ENCODE measurements at places on chromosomes 11 and 22.

DNA sequence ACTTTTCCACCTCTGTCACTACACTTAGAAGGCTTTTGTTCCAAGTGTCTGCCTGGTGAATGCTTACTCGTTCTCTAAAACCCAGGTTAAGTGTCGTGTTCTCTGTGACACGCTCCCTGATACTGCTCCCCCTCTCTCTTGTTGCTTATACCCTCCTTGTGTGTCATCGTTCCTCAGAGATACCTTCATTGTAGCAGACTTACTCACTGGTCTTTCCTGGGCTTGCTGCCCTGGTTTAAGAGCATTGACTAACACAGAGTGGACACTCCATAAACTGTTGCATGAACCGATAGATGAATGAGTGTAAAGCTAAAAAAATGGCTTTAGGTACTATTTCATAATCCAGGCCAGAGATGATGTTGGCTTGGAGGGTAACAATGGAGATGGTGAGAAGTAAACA lies 171.3 kb downstream of the GRIK4 start:
- DNase-seq = no peak

GRCh38 chr11:35362521-35362980 lies 56.8 kb downstream of the SLC1A2 start:
- DNase-seq = no peak

DNA sequence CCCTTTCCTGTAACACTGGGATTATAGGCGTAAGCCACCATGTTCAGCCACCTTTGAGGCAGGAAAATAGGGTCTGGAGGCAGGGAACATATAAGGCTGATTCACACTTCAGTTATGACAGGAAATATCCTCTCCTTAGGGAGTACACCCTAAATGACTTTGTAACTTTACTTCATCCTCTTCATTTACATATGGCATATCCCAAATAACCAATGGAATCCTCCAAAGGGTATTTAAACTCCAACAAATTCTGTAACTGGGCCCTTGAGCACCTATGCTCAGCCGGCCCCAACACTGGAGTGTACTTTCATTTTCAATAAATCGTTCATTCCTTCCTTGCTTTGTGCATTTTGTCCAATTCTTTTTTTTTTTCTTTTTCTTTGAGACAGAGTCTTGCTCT lies 1.6 kb upstream of the KAT5 start:
- DNase-seq = no peak

DNA sequence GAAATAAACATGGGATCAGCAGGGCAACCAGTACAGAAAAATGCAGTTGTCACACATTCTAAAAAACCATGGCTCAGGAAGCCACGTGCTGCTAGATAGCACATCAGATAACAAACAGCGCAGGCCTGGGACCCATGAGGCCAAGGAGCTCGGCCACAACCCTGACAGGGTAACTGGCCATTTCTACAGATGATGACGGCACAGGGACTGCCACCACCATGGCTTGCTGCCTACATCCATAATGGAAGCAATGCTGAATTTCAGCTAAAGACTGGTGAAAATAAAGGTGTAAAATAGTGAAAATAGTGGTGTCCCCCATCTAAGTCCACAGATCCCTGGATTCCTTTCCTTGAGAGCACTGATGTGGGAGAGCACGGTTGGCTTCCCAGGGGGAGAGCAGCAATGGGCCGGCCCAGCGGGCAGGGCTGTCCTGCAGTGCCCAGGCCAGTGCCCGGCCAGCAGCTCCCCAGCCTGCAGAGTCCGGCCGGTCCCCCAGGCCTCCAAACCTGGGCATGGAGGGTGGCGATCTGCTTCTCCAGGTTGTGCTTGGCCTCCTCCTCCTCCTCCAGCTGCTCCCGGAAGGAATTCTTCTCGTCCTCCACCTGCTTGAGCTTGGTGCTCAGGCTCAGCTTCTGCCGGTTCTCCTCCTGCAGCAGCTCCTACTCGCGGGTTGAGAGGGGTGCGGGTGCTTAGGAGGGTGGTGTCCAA lies 40.0 kb downstream of the APOL1 start:
- DNase-seq = no peak

DNA sequence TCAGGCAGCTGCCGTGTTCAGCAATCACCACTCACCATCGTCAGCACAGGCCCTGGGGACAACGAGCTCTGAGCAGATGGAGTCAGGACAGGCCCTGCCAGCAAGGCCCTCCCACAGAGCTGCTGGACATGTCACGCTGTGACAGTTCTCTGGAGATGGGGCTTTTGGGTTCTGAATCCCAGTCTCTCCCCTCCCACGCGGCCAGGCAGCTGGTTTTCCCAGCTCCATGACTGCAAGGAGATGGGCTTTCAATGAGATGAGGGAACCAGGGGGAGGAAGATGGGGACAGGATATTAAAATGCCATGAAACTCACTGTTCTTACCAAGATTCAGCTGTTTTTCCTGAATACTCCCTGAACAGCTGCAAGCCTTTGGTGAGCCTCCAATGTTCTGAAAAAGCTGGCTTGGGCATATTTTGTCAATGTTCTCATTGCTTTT lies 305.9 kb downstream of the BRD1 start:
- DNase-seq = no peak

DNA sequence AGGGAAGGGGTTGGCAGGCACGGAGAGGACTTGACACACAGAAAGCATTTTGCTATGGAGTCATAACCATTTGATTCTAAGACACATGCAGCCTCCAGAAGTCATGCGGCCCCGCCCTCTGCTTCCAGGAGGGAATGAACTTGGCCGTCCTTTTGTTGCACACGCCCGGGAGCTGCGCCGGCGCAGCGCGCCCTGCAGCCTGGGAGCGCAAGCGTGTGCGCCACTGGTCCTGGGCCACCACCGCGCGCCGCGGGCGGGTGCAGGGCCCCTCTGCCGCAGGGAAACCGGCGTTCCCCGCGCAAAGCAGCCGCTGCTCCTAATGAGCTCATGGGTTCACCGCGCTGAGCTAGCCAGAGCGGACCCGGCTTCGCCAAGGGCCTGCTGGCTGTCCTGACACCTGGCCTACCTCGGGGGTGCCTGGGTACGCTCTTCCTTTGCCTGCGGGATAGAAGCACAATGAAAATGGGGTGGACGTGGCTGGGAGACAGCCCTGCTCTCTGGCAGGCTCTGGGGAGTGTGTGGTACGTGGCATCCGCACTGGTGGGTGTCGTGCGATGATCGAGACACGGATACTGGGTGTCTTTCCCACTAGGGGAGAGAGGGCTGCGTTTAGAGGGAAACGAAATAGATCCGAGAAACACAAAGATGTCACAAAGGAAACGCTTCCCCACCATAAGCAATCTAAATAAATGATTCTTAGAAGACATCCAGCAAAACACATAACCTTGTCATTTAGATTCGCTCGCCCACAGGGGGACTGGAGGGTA lies 669 bp downstream of the MICAL3 start:
- DNase-seq = peak; percentile 74

DNA sequence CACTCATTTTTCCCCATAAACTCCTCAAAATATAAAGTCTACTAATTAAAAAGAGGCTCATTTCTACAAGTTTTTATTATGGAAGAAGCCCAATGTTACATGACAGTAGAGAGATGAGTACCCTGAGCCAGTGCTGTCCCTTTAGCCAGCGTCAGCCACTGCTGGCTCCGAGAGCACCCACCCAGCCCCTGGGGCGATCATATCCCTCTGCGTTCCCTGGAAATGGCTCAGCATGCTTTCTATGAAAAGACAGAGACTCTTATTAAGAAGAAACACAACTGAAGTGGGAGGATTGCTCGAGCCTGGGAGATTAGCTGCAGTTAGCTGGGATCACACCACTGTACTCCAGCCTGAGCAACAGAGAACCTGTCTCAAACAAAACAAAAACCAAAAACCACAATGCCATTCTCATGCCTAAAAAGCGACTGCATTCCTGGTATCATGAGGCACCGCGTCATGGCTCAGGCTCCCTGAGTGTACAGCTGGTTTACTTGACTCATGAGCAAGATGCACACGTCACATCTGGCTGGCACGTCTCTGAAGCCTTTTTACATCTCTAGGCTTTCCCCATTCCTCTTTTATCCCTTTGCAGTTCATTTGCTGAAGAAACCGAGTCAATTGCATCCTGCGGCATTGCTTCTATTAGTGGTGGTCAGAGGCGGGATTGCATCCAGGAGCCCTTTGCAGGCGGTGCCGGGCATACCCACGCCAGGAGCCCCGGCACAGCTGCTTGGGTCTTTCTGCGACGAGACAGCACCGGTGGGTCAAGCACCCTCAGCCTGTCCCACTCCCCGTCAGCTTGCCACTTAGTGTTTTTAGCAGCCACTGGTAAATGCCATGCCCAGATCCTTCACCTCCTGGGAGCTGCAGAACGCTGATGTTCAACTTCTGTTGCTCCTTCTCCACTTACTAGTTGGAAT lies 119.9 kb downstream of the CTTN start:
- no peak for DNase-seq

- DNase-seq = no peak
Observed at GRCh38 chr11:313304-313786, 495 bp upstream of the IFITM1 start.

- DNase-seq = no peak
Observed at GRCh38 chr11:82105331-82105998, 628.2 kb downstream of the FAM181B start.

GRCh38 chr11:109018639-109019038 lies 353.8 kb downstream of the DDX10 start:
- DNase-seq = no peak

GRCh38 chr11:44949160-44950030 lies 1.3 kb downstream of the TP53I11 start:
- DNase-seq = no peak

- no peak for DNase-seq
Observed at GRCh38 chr11:16089481-16089880, 266.9 kb downstream of the SOX6 start.

- DNase-seq = no peak
Observed at GRCh38 chr11:125375146-125375545, 120.9 kb downstream of the FEZ1 start.

DNA sequence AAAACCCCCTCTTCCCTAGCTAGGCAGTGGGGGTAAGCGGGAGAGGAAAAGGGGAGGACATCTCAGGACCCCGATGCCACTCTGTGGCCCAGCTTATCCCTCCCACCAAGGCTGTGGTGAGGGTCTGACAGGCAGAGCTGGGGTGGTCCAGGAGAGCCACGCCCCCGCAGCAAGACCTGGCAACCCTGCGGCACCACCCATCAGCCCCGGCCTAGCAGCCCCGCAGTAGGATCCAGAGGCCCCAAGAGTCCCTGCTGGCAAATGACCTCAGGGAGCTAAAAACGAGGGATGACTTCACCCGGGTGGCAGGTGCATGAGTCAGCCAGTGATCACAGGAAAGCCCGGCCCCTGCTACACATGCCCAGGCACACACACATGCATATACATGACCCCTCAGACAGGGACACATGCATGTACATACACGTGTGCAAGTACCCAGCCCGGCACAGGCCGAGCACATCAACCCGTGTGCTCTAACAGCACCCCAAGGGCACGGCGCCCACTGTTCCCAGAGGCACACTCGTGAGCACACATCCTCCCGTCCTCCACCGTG lies 32.3 kb downstream of the ARVCF start:
- no peak for DNase-seq

DNA sequence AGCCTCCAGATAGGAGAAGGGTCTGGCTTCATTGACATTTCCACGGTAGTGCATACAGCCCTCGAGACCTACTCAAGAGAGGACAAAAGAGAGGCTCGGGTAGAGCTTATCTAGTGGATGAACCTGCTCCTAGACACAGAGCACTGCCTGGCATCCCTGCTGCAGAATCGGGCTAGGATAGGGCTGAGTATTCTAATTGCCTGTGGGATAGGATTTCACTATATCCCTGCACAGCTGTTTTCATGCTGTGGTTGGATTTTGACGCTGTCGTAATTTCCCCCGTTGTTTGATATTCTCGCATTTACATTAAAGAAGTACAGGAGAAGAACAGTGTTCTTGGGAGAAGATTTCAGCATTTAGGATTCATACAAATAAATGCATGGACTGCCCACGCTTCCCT lies 107.8 kb downstream of the KIRREL3 start:
- no peak for DNase-seq

GRCh38 chr11:117255966-117256365 lies 23.5 kb downstream of the RNF214 start:
- no peak for DNase-seq

DNA sequence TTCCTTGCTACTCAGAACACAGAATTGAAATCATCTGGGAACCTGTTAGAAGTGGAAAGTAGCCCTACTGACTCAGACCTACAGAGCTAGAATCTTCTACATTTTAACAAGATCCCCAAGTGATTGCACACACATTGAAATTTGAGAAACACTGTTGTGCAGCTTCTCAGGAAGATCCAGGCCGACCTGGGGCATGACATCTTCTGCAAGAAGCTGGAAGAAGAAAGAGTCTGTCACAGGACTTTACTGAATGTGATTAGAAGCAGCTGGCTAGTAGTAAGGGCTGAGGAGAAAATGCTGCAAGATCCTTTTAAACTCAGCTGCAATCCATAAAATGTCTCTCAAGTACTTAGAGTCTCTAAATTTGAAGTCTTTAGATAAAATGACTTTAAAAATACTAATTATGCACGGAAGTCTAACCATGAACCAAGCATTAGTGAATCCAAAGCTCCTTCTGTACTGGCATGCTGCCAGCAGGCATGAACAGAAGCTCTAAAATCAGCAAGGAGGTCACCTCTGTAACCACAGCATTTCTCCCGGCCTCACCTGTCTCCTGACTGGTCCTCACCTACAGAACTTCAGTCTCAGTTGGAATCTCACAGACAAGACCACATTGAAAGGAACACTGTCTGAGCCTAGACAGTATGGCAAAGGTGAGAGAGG lies 85.0 kb downstream of the SERGEF start:
- DNase-seq = no peak

- no peak for DNase-seq
Observed at GRCh38 chr11:32597921-32598320, 14.3 kb downstream of the EIF3M start.

- no peak for DNase-seq
Observed at GRCh38 chr11:403761-404431, 9.9 kb downstream of the PKP3 start.

- DNase-seq = no peak
Observed at GRCh38 chr22:46115755-46116490, 34.4 kb upstream of the PPARA start.

DNA sequence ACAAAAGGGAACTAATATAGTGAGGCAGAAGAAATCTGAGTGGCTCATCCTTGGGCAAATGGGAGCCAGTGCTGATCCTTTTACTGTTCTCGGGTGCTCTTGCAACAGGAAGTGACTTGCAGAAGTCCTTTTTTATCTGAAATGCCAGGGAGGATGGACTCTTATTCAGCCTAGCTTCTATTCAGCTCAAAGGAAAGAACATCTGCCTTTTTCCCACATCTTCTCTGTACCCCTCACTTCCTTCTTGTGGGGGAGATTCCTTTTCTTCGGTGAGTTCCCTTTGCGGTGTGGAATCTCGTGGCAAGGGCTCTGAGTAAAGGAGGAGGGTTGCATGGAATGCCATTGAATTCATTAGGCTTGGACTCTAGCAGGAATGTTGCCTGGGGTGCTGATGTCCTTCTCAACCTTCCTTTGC lies 76.2 kb downstream of the ZBTB16 start:
- no peak for DNase-seq

Data from GM13976 (cell line).